Activated CD4-positive, alpha-beta T cell treated with anti-CD3 and anti-CD28 coated beads, Interleukin-2, amount 50 U/mL, for 4 hours (primary cell): ENCODE measurements at places on chromosomes 5 and 9.

DNA sequence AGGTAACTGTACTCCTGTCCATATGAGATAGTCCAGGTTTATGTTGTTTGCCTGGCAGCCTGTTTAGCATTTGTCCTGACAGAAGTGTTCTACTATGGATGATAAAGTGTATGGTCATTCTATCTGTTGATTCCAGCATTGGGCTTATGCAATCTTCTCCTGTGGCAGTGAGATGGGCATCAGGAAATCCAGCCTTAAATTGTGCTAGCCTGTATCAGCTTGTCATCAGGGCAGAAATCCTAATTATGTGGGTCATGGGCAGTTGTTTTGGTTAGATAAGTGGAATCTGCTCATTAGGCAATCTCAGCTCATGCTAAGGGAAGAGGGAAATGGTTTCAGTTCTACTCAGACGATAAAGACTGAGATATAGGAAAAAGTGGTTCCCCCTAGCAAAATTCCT, 247.4 kb upstream of the CHD1 start:
- DNase-seq, result no peak

DNA sequence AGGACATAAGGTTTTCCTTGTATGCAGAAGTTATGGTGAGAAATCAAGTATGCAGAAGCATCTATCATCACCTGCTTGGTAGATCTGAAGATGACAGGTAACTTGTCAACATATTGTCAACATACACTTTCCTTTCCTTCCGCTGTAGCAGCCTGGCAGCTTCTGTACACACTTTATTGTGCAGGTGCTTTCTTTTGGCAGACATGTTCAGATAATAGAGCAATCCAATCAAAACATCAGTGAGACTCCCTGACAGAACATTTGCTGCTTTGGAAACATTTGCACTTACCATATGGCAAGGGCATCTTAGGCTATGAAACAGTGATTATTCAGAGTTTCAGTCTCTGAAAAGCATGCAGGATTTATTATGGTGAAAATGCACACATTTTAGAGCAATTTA, 161.1 kb upstream of the CDH12 start:
- DNase-seq, result no peak

GRCh38 chr5:150626853-150627276, 13.6 kb upstream of the SYNPO start:
- no peak for DNase-seq

GRCh38 chr5:45521067-45521466, 175.1 kb downstream of the HCN1 start:
- no peak for DNase-seq

DNA sequence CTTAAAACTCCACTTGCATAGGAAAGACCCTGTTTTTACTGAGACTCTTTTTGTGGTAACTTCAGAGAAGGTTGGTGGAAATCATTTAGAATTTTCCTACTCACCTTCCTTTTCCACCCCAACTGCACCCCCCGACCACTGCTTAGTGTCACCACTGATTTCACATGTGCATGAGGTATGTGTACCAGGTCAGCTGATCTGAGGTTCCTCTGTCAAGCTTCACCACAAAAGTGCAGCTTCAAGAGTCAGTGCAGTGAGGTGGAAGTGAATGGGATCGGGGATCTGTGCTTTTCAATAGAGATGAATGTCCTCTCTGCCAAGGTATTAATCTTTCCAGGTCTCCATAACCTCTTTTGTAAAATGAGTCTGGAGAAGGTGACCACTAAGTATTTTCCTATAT, 260.5 kb upstream of the WWC1 start:
- DNase-seq, result no peak
